Activated naive CD4-positive, alpha-beta T cell treated with anti-CD3 and anti-CD28 coated beads, Interleukin-2, amount 10 ng/mL, durations not matched to agents 7 days and 5 days (primary cell): ENCODE measurements at places on chromosomes 3 and 15.
A peak's percentile ranks its signal among the peaks of the same experiment; 100 is the strongest.

DNA sequence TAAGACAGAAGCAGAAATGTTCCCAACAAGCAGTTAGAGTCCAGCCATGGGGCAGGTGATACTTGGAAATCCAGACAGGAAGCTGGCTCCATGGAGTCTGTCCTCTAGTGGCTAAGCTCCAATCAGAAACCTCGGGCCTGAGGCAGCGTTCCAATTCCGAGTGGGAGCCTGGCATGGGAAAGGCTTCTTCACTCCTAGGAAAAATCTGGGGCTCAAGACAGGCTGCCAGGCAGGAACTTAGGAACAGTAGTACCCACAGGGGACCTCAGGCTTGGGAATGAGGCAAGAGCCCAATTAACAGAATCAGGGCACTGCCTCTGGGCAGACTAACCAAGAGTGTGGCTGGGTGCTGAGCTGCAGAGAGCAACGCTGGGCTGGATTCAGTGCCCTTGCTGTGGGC is 6.2 kb upstream of the ATP13A4 start:
- no peak for DNase-seq

- no peak for DNase-seq
Measured at GRCh38 chr3:27358372-27358771, 10.8 kb downstream of the NEK10 start.

DNA sequence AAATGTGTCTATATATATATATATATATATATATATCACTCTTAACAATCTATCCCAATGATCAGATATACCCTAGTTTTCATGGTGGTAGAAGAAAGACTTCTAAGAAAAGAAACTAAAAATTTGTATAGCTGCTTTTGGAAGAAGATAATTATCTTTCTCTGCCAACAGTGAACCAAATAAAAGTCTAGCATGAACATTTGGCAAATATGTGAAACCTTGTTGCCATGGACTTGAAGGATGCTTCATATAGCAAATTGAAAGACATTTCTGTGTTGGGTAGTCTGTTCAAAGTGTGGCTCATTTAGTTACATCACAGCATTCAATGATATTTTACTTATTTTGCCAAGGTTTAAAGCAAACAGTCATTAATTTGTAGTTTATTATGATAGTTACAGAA is 219.9 kb upstream of the NECTIN3 start:
- no peak for DNase-seq

DNA sequence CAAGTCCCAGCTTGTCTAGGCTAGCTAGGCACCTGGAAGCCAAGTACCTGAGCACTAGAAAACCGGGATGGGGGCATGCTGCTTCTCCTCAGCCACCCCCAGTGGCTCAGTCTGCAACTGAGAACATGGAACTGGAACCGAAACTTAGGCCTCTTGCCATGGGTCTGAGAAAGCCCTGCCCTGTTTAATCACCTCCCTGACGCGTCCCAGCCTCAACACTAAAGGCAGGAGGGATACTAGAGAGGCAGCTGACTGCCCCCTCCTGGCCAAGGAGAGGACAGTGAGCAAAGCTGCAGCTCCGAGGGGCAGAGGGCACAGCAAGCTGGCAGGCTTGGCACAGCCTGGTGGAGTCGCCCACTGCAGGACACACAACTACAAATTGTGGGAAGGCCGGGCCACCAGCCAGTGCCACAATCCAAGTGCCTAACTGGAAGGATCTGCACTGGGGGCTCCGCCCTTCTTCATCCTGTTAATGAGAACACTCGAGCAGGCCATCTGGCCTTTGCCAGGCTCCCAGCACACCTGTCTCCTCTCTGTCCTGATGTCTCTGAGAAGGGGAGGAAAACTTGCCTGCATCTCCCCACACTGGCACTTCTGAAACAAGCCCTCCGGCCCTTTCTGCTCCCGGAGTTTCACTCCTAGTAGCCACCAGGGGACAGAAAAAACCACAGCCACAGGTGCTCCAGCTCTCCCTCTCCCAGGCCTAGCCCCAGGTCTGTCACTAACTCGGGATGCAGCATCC is 53.7 kb downstream of the BDH1 start:
- DNase-seq: peak; percentile 55

GRCh38 chr15:29938361-29939335 is 116.4 kb upstream of the TJP1 start:
- DNase-seq: no peak
